ENCODE measurements at places on chromosomes 4 and X. TPM values are rescaled to one million over a fixed set of nuclear protein-coding genes. Genes with fewer than 3 reads are reported as not detected.

DCTD gene
- total RNA-seq, result 77.3 TPM

TRAM1L1 gene
- total RNA-seq, result 5.7 TPM

IL9R gene
- not detected for total RNA-seq

GRCh38 chrX:103733017-103733416 lies 22.3 kb downstream of the TMEM31 start:
- DNase-seq, result no peak

DNA sequence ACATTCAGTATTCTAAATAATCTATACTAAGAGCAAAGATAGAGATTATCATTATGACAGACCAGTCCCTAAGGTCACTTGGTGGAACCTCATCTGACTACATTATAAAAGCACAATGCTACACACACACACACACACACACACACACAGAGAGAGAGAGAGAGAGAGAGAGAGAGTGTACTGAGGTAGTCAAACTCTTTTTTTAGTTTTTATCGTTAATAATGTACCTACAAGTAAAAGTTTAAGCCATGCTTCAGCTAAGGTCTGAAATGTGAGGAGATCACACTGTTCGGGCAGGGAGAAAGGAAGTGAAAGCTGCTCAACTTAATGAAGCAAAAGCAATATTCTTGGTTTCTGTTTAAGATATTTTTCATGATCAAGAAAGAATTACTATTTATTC lies 75.8 kb upstream of the CCDC160 start:
- no peak for DNase-seq

GRCh38 chr4:121814756-121815155 lies 8.9 kb downstream of the CCNA2 start:
- DNase-seq, result no peak

DNA sequence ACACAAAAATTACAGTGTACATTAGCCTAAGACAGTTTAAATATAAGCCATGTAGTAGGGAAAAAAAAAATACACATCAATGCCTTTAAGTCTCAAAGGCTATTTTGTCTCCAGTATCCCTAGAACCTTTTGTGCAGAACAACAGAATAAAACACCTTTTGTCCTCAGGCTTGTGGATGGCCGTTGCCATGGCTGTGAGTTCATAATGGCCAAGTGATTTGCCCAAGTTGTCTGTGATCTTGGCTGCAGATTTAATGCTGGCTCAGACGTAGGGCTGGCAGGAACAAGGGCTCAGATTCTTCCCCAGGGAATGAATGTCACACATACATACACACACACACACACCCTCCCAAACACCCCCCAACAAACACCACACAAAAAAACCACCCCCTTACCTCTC lies 25.3 kb downstream of the GPM6B start:
- no peak for DNase-seq

- no peak for DNase-seq
These were observed 76.3 kb downstream of the SLC10A7 start for GRCh38 chr4:146445198-146446150.

GRCh38 chrX:17621566-17622270 lies 115.6 kb upstream of the SCML1 start:
- no peak for DNase-seq

Measured in myocyte (in vitro differentiated cells).